NCI-H446 (cell line): ENCODE measurements at places on chromosomes 4 and X.

- DNase-seq, result no peak
Observed at GRCh38 chrX:9909254-9909653, 57.9 kb upstream of the CLDN34 start.

GRCh38 chr4:21555083-21555482 is 393.5 kb downstream of the KCNIP4 start:
- no peak for DNase-seq

DNA sequence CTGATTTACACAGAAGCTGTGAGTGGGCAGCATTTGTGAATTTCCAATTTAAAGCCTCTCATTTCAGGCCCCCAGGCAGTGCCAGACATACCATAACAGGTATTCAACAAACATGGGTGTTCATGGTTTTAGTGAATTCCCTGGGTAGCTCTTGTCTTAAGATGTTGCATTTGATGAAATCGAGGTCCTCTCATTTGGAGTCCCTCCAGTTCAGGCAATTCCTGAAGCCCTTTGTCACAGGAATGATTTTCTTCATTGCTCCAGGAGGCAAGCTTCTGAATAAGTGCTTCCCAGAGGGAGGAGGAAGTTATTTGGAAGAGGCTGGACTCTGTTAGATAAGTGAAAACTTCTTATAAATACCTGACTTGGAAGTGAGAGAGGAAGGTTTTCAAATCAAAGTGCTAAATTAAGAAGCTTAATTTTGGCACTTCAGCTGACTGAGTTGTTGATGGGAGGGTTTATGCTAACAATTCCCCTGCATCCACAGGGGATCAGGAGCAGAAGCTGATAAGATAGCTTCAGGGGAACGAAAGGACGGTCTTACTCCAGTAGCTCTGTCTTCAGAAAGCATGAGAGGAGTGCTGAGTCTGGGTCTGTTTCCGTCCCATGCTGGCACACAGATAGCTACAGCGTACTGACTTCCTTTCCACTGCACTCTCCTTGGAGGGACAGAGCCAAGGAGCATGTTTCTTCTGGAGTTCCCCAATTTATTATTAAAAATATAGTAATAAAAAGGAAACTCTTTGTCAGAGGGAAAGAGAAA is 543.1 kb downstream of the GBA3 start:
- no peak for DNase-seq

- no peak for DNase-seq
Observed at GRCh38 chr4:4560136-4560535, 18.3 kb upstream of the STX18 start.

- DNase-seq, result no peak
Observed at GRCh38 chr4:189261475-189261874, 679.2 kb upstream of the FRG1 start.

DNA sequence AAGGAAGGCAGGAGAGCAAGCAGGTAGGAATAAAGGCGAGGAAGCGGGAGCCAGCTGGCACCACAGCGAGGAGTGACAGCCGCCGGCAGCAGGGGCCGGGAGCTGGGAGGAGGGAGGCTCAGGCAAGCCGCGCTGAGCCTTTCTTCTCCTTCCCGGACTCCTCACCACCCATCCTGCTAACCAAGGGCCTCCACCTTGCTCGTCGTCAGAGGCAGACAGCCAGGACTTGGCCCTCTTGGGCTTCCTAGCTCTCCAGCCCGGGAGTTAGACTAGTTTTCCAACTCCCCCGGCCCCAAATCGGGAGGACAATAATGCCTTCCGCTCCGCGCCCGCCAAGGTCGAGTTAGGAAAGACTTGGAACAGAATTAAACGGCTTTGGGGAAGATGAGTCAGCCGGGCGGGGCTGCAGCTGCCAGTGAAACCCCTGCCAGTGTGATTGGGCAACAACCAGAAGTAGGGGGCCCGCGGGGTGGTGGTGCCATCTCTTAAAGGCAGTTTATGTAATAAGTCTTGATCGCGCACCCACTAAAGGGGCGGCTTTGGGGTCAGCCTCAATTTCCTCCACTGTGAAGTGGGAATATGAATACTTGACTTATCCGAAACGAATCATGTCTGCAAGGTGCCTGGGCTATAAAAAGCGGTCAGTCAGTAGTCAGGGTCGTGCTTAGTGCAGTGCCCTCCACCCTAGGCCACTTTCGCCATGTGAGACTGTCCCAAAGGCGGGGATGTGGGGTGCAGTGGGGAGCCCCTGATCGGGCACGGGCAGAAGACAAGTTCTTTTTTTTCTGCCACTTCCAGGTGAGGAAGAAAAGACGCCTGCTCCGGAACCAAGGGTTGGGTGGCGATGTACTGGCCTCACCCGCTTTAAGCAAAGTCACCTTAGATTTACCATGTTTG is 6.7 kb upstream of the HSD17B10 start:
- peak; percentile 19 for DNase-seq

DNA sequence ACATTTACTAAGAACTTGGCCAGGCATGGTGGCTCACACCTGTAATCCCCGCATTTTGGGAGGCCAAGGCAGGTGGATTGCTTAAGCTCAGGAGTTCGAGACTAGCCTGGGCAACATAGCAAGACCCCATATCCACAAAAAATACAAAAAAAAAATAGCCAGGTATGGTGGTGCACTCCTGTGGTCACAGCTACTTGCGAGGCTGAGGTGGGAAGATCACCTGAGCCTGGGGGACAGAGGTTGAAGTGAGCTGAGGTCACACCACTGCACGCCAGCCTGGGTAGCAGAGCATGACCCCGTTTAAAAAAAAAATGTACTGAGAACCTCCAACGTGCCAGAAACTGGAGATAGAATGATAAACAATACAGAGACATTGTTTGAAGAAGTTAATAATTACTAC is 8.0 kb downstream of the OPRPN start:
- DNase-seq, result no peak

- DNase-seq, result no peak
Observed at GRCh38 chr4:128916832-128917231, 107.3 kb downstream of the JADE1 start.

DNA sequence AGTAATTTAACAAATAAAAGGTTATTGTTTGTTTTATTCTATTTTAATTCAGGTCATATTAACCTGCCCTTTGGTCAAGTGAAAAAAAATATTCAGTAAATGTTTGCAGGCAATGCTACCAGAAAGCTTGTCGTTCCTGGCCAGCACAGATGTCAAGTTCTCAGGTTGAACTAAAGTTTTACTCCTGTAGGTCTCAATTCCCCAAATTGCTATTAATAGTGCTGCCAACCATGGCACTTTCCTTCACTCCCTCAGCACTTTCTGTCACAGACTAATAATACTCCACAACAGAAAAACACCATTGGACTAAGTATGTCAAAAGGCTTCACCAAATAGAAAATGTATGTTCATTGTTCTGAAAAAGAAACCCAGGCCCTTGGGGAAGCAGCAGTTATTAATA is 79.2 kb upstream of the C4orf54 start:
- no peak for DNase-seq

DNA sequence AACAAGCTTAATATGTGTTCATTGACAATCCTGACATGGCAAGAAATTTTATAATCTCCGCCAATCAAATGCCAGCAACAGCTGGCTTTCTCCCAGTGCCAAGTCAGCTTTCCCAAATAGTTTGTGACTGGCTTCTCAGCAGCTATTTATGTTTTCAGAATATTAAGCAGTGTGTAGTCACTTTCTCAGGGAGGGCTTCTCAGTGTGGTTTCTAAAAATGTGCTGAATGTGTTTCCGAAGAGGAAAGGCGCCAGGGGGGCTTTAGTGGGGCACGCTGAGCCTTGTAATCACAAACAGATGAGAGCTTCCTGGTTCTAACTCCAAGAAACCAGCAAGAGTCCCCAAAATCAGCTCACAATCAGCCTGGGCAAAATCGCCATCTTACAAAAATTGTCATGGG is 258.7 kb upstream of the CPEB2 start:
- DNase-seq, result no peak

DNA sequence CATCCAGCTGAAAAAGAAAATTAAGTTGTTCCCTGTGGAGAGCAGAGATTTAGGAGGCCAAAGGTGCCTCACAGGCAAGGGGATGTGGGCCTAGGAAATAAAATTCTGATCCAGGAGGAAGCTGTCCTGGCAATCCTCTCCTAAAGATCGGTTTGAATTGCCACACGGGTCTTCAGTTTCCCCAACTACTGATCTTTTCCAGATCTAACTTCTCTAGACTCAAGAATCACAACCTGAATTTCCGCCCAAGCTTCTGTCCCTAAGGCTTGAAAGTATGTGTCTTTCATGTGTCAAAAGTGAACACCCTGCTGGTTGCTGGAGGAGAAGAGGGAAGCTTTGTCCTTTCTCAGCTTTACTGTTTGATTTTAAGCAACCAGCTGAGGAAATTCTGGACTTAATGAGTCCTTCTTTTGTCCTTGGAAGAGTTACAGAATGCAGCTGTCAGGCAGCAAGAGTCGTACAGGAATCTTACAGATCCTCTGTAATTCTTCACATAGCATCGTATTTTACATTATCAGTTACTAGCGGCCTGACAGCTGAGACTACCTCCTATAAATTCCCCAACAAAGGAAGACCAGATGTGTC is 93.8 kb downstream of the INPP4B start:
- DNase-seq, result no peak

DNA sequence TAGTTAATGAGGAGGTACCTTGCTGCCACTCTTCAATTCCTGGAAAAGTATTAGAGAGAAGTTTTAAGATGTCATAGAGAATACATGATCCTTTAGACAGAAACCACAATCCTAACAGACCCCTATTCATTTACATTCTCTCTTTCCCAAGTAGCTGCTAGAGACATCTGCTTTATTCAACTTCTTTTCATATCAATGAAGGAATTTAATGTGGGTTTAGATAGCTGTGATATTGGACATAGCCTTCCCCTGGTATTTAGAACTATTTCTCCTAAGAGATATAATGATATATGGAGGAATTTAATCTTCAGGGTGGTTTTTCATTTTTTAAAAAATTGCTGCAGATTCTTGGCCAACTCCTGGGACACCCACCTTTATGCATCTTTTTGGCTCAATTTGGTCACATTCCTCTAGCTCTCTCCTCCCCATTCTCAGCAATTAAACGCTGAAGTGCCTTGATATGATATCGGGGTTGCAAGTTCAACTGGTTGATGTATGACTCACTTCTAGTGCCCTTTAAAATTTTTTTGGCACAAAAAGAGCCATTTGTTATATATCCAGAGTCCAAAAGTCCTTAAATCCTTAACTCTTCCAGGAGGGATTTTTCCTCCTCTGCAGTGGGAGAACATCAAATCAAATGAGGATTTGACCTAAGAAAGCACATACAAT is 57.6 kb downstream of the DOCK11 start:
- no peak for DNase-seq

GRCh38 chr4:12902735-12903134 is 581.4 kb downstream of the RAB28 start:
- no peak for DNase-seq

DNA sequence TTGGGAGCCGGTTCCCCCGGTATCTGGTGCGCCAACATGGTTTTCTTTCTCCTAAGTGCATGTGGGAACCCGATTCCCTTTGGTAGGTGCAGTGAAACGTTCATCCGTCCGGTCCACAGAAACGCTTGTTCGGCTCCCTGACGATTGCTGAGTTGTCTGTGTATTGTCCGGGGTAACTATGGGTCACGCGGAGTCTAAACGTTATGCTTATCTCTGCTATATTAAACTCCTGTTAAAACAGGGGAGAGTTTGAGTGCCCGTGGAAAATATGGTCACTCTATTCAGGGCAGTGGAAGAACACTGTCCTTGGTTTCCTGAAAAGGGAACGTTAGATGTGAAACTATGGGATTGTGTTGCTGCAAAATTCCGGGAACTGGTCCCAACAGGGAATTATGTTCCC is 32.4 kb upstream of the MGST2 start:
- no peak for DNase-seq

- DNase-seq, result no peak
Observed at GRCh38 chr4:83454686-83455085, 937 bp downstream of the HELQ start.

DNA sequence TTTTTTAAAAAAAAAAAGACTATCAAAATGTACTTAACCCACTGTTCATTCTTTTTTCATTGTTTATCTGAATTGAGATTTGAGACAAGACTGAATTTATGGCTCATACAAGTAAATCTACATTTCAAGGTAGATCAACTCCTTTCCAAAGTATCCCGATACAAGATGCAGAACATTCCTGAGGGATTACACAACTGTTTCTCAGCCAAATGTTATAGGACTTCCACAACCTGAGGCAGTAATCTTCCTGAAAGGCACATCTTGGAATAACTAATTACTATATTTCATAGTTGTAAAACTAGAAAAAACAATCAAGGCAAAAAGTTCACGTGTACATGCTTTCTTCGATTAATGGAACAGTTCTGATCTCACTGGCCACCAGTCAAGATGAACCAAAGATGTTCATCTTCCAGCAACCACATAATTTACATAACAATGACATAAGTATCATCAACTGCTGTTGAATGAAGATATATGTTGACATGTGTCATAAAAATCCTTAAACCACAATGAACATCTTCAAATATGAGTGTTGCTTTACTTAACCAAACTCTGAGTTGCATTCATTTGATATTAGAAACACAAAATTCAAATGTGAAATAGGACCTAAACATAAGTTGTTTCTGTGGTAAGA is 225.2 kb upstream of the DKK2 start:
- DNase-seq, result no peak

GRCh38 chr4:119932277-119932676 is 134.4 kb downstream of the MAD2L1 start:
- DNase-seq, result no peak

DNA sequence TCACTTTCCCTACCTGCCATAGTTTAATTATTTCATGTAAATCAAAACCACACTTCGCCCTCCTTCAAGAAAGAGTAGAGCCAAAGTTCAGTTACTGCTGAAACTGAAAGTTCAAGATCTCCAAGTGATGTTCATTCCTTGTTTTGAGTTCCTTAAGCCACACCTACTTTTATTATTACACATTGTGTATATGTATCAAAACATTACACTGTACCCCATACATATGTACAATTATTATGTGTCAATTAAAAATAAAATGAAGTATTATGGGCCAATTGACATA is 892.3 kb upstream of the NDST4 start:
- no peak for DNase-seq

DNA sequence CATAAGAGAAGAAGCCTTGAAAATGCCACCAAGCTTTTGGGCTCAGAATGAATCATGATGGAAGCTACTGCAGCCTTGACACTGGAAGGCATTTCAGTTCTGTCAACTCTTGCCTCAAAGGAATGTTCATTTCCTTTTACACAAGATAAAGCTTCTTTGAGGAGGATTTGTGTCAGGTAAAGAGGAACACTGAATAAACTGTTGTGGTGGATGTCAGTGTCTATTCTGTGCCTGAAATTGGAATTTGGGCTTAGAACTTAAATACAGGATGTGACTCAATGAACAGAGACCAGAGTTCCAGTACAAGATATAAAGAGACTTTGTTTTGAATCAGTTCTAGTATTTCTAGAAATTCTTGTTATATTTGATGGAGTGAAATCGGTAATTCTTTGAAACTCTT is 313.2 kb downstream of the PACRGL start:
- no peak for DNase-seq
